ENCODE measurements at places on chromosomes 11 and 22.

DNA sequence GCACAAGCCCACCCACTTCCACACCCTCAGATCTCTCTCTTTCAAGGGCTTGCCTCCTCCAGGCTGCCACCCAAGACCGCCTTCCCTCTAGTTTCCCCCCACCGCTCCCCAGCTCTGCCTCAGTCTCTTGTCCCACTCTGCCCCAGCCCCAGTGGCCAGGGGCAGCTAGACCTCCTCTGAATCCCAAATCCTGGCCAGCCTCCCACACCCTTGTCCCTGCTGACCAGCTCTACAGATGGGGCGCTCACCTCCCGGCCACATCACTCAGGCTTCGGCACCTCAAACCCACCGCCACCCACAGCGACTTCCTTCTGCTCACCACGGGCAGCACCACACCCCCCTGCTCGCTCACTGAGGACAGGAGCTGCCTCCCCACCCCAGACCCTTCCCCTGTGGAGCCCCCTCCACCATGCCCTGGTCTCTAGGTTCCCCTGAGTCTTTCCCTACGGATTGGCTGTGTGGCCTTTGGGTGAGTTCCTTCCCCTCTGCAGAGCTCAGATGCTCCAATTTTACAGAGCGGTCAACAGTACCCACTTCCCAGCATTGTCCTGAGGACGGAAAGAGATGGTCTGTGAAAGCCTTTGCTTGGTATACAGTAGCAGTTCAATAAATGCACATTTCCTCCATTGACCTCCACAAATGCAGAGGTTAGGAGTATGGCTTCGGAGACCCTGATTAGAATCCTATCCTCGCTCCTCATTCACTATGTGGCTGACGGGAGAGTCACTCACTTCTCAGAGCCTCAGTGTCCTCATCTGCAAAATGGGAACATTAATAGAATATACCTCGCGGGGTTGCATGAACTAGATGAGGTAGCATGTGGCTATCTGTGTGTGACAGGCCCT is 11.5 kb upstream of the SPI1 start:
- no peak for DNase-seq

DNA sequence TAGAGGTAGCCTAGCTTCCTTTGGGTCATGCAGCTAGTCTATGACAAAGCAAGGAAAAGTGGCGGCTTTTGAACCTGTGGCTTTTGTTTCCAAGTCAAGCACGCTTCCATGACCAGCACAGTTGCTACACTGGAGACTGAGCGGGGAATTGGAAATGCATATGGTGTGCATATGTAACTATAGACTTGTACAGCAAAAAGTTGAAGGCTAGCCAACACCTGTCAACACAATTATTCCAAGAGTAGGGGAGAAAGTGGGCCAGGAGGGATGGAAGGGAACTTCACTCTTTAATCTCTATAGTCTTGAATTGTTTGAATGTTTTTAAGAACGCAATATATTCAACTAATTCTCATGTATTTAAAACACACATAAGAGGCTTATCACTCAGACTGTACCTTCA is 218.5 kb upstream of the CADM1 start:
- no peak for DNase-seq

DNA sequence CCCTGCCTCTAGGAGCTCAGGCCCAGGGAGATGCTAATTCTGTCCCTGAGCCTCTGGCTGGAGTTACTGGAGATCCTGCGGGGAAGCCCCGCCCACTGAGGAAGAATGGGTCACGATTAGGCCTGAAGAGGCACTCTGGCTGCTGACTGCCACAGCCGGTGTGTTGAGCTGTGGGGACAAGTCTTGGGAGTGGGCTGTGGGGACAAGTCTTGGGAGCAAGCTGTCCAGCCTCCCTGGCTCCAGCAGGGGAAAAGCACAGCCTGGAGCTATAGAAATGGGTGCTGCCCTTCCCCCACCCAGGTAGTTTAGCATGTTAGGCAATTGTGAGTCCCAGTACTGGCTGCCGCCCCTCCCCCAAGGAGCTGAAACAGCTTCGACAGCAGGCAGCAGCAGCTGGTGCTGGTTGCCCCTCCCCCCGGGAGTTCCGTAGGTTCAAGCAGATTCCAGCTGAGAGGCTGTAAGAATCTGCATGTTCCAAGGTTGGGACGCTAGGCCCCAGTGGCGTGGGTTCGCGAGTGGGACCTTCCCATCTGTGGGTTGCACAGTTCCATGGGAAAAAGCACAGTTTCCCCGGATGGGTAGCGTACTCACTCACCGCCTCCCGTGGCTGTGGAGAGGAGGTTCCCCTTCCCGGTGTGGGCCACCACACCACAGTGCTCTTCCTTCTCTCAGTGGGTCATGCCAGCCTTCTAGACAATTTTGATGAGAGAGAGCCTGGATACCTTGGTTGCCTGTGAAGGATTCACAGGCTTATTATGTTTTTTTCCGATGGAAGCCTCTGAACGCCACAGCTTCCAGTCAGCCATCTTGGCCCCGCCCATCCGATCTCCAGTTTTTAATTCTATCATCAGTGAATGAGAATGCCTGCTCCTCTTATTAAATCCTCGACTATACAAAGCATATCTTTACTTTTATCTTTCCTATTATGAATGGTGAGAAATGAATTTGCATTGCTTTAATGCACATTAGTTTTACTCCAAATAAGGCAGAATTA is 61.5 kb downstream of the MSANTD4 start:
- no peak for DNase-seq

- peak; percentile 10 for DNase-seq
Measured at GRCh38 chr11:130945896-130946295, 29.6 kb upstream of the SNX19 start.

DNA sequence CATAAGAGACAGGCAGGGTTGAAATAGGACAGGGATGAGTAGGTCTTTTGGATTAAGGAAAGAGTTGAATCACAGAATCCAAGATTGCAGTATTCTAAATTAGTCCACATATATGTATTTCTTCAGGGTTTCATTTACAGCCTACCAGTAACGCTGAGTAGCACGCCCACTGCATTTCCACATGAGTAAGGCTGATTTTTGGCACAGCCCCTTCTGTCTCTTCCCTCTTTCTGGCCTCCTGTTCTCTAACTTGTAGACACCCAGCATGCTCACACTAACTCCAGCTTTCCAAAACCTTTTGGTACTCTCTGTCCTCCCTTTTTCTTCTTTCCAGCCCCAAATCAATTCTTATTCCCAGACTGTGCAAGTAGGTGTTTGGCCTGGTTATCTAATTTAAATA is 3.7 kb upstream of the SIK2 start:
- DNase-seq, result no peak

DNA sequence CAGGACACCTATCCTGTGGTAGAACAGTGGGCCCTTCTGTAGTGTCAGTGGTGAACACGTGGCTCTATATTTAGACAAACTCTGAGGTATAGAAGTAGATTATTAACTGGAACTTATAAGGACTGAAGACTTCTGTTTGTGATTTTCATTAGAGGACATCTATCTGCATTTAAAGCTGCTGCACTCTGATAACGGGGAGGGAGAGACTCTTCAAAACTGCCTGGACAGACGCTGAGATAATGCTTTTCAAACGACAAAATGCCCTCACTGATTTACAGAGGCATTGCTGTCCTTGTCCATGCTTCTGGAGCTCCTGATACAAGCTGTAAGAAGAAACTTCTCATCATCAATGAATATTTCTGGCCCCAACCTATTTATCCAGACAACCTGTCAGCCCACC is 425.2 kb downstream of the OPCML start:
- DNase-seq, result no peak

Measured in transverse colon (tissue), 4 donors.